Stimulated activated CD4-positive, alpha-beta T cell treated with anti-CD3 and anti-CD28 coated beads, TNF-alpha, amount 100 ng/mL, for 1 hour (primary cell): ENCODE measurements at places on chromosomes 3 and 15.

- no peak for DNase-seq
Observed at GRCh38 chr15:51380999-51381806, 39.7 kb downstream of the GLDN start.

GRCh38 chr3:158685159-158685558 is 12.7 kb upstream of the LXN start:
- DNase-seq, result no peak

DNA sequence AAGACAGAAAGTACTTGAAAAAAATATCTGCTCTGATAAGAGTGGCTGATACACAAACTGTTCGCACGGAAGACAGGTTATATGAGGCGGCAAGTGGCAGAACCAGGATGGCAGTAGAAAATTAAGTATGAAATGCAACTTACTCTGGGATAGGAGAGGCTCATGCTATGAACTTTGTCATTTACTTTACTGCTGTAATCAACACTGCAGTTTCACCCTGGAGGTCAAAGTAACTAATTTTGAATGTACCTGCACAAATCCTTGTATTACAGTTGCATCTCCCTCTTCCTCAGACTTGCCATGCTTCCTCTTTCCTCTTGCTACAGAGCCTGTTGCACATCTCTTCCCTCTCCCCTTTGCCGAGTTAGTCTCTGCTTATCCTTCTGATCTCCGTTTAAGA is 38.8 kb downstream of the HACL1 start:
- no peak for DNase-seq

DNA sequence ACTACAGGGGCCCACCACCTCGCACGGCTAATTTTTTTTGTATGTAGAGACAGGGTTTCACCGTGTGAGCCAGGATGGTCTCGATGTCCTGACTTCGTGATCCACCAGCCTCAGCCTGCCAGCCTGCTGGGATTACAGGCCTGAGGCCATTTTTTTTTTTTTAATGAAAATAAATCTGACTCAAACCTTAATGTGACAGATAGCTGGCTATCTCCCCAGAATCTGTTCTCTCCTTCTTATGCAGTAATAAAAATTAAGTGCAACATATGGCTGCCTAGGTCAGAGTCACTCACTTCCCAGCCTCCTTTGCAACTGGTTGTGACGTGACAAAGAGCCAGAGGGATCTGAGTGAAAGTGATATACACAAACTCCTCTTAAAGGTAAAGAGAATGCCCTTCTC is 53.0 kb downstream of the ZNF148 start:
- DNase-seq, result no peak

- DNase-seq, result no peak
Observed at GRCh38 chr15:57286446-57287122, 89.7 kb upstream of the CGNL1 start.

DNA sequence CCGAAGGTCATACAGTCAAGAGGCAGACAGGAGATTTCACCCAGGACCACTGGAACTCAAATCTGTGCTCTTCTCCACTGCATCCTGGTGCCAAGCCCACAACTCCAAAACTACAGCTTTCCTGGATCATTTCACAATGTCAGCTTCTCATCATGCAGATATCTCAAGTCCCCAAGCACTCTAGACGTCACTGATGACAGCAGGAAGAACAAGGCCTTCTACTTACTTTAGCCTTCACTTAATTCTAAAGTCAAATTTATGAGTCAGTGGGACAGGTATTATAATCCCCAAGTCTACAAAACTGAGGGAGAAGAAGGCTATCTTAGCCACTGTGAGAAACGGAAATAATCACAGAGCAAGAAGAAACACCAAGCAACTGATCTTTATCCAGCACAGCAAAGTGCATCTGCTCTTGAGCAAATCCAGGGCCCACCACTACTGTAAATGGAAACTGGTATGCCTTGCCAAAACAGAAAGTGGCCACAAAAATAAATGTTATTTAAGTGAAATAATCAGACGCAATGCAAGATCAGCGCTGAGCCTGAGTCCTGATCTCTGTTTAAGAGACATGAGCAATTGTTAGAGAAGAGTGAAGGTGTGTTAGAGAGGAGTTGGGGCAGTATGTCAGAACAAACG is 928 bp downstream of the RAD18 start:
- no peak for DNase-seq

DNA sequence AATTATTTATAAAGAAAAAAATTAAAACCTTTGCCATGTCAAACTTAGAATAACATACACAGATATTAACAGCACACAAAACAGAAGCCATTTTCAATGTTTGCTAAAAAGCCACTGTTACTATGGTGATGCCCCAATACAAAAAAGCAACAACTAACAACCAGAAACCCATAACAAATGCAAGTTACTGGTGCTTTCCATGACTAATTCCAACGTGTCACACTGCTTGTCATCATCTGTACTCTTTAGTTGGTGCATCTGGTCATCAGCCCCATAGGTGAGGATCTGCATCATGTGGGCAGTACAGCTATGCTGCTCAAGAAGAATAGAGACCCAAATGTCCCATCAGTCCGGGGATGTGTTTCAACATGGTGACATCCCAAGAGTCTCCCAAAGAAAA is 52.8 kb downstream of the ATP8B4 start:
- DNase-seq, result no peak
